K562 (cell line): ENCODE measurements at places on chromosomes 2 and 18. TPM values are rescaled to one million over a fixed set of nuclear protein-coding genes. Genes with fewer than 3 reads are reported as not detected.

DNA sequence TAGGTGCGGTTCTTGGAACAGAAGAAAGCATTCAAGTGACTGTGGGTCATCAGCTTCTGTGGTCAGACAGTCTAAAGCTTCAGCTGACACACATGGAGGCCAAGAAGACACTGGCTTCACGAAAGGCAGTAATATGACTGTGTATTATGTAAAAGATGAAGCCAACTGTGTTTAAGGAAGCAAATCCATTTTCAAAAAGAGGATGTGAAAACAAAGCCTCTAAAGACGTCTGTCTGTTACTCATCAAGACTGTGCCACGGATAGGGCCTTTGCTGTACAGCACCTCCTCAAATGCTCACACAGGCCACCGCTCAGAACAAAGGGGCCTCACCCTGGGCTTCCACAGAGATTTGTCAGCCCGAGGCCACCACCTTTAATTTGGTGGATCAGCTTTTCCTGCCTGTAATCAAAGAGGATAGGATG, 21.1 kb upstream of the TMEM163 start:
- H3K4me1 ChIP-seq, result no peaks in the 10 kb centered on the region
- no peaks in the 10 kb centered on the region for H3K36me3 ChIP-seq
- no peak overlapping the region for H3K27ac ChIP-seq
- H3K27me3 ChIP-seq, result no peaks in the 10 kb centered on the region
- DNase-seq, result no peak

GRCh38 chr2:40820319-40820718, 368.4 kb upstream of the SLC8A1 start:
- no peak overlapping the region for H3K27ac ChIP-seq
- H3K4me1 ChIP-seq, result no peaks in the 10 kb centered on the region
- DNase-seq, result no peak
- H3K4me3 ChIP-seq, result no peak overlapping the region
- no peaks in the 10 kb centered on the region for H3K27me3 ChIP-seq

- peaks cover 27% of the 10 kb centered on the region for H3K27me3 ChIP-seq
- no peak overlapping the region for H3K4me3 ChIP-seq
- H3K36me3 ChIP-seq, result no peaks in the 10 kb centered on the region
- DNase-seq, result no peak
Observed at GRCh38 chr18:75297731-75298130, 87.1 kb downstream of the TSHZ1 start.

DNA sequence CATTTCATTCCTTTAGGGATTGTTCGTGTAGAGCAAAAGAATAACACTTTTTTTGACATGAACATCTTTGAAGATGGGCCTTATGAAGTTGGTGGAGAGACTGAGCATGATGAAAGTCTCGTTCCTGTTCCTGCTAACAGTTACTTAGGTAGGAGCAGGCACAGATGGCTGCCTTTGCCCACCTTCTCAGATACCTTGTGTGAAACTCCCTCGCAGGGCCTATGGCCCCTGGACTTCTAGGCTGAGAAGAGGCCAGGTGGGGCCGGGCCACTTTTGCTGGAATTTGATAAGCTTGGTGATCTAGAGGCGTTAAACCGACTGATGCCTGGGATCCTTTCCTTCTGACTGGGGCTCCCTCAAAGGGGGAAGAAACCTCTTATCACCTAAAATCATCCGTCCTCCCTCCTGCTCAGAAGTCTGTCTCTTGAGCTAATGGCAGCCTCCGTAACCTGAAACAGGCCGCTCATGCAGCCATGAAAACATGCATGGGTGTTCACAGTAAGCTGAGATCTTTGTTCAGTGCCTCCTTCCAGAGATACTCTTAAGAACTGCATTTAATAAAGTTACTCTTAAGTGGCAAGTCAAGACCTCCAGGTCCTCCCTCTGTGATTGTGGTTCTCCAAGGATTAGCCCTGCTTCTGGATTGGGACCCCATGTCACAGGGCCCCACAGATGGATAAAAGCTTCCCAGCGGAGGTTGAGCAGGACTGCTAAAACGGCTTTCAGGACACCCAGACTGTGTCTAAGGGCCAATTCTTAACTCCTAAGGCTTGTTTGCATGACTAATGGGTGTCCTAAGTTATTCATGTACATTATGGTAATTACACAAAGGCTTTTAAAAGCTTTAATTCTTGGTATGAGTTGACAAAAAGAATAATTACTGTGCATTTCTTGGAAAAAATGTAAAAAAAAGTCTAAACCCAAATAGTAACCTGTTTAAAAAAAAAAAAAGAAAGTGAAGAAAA, 43.9 kb downstream of the ITGA6 start:
- DNase-seq, result peak; percentile 7
- H3K4me3 ChIP-seq, result no peak overlapping the region
- no peaks in the 10 kb centered on the region for H3K4me1 ChIP-seq
- H3K27me3 ChIP-seq, result peaks cover 18% of the 10 kb centered on the region

DNA sequence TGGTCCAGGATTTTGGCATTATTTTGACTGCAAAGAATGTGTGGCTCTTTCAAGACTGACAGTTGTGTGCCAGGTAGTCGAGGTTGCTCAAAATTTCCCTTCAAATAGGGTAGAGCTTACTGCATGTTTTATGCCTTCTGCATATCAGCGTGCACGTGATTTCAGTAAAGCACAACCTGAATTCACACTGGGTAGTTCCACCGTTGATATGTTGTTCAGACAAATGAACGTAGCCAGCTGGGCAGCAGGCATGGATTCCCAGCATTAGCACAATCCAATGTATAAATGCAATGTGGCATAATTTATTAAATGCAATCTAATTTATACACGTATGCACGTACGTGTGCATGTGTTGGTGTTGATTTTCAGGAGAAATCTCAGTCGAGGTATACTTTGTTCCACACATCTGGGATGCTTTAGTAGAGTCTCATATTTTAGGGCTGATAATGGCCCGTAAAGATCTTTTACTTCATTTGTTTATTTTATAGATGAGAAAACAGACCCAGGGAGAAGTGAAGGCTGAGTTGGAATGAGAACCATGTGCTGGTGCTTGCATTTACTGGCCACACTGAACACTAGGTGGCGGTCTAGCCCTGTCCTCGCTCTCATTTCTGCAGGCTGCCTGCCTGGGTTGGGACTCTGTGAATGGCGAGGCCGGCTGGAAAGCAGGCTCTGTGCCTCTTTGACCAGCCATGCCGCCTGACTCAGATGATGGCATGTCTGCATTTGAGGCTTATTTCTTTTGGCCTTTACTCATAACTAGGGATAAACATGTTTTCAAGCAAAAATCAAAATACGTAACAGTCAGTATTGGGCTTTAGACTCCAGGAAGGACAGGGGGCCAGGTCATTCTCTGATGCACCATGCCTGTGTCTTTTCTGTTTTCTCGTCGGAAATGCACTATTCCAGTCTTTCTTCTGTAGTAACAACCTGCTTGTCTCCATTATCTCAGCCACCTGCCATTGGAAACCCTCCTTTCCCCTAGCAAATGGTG, 120.4 kb downstream of the RNF144A start:
- H3K4me3 ChIP-seq, result no peak overlapping the region
- DNase-seq, result peak; percentile 70

GRCh38 chr2:60822987-60823386, 58.4 kb upstream of the REL start:
- H3K27me3 ChIP-seq, result peaks cover 4% of the 10 kb centered on the region; the same call in 2 of the 3 replicates
- H3K27ac ChIP-seq, result no peak overlapping the region
- H3K4me1 ChIP-seq, result no peaks in the 10 kb centered on the region; the same call in 2 of the 3 replicates
- H3K36me3 ChIP-seq, result no peaks in the 10 kb centered on the region
- DNase-seq, result no peak

GRCh38 chr2:58667137-58667774, 426.1 kb upstream of the FANCL start:
- H3K4me3 ChIP-seq, result no peak overlapping the region
- peak; percentile 84 for DNase-seq
- peaks cover 30% of the 10 kb centered on the region for H3K4me1 ChIP-seq
- no peaks in the 10 kb centered on the region for H3K27me3 ChIP-seq
- H3K27ac ChIP-seq, result peak overlapping the region; percentile 85
- H3K36me3 ChIP-seq, result no peaks in the 10 kb centered on the region

- H3K27me3 ChIP-seq, result no peaks in the 10 kb centered on the region
- no peak within 1 kb of the TSS for H3K4me3 ChIP-seq
- H3K36me3 ChIP-seq, result no peaks in the 10 kb centered on the region
Observed at GRCh38 chr18:5543773-5544389, at the start of gene EPB41L3. Gene EPB41L3 (minus strand): TSS chr18:5543997. CDS start chr18:5489183, 54,814 bp downstream.

DNA sequence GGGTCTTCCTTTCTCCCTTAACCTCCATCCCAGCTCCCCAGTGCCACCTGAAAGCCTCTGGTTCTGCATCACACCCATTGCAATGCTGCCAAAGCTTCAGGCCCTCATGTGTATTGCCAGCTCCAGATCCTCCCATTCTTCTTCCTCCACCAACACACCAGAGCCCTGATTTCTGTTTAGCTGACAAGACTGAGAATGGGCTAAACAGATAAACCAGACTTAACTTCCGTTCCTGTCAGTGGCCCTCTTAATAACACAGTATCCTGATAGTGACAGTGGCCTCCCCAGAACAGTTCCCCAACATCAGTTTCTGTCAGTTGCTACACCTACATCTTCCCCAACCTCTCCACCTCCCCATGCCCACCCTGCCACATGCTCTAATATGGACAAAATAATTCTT, 31.3 kb upstream of the C1D start:
- H3K4me3 ChIP-seq, result no peak overlapping the region
- no peaks in the 10 kb centered on the region for H3K27me3 ChIP-seq
- H3K36me3 ChIP-seq, result no peaks in the 10 kb centered on the region
- H3K4me1 ChIP-seq, result peaks cover 4% of the 10 kb centered on the region; the same call in 1 of the 2 replicates
- peak; percentile 32 for DNase-seq

Gene TWIST2
- polyA plus RNA-seq, result not detected in 2 replicates

Gene CCDC74A
- 25.1 and 38.1 TPM in 2 replicates for polyA plus RNA-seq

Gene TNFRSF11A
- polyA plus RNA-seq, result 0.03 TPM in 1 of 2 replicates, not detected in the other

Gene NAT8
- polyA plus RNA-seq, result not detected in 2 replicates

Gene SERPINB5
- 0.20 and 0.24 TPM in 2 replicates for polyA plus RNA-seq

Gene MATN3
- polyA plus RNA-seq, result 0.30 TPM in 1 of 2 replicates, not detected in the other
